Fibroblast of lung (primary cell): ENCODE measurements at places on chromosomes 6 and 20. TPM values are rescaled to one million over a fixed set of nuclear protein-coding genes. Genes with fewer than 3 reads are reported as not detected.

Gene TMEM181
- total RNA-seq: 36.0 and 37.2 TPM in 2 replicates

Gene RBM24
- 1.0 and 2.5 TPM in 2 replicates for total RNA-seq

Gene UNC5CL
- total RNA-seq: 0.17 and 0.26 TPM in 2 replicates

Gene LIN28B
- not detected in 2 replicates for total RNA-seq

Gene PROKR2
- total RNA-seq: not detected in 2 replicates

Gene HCK
- total RNA-seq: not detected in 2 replicates

Gene BHLHE23
- total RNA-seq: not detected in 2 replicates

Gene HS3ST5
- under 0.01 TPM in 1 of 2 replicates, not detected in the other for total RNA-seq

Gene POLH
- total RNA-seq: 19.5 and 21.8 TPM in 2 replicates

Gene PKIB
- 0.51 and 1.3 TPM in 2 replicates for total RNA-seq

Gene KIAA0408
- total RNA-seq: 1.3 and 2.8 TPM in 2 replicates

Gene CCN2
- 20.5 and 22.8 TPM in 2 replicates for total RNA-seq

Gene PGC
- not detected in 2 replicates for total RNA-seq

Gene TGM3
- total RNA-seq: under 0.01 TPM in 1 of 2 replicates, not detected in the other

Gene LAMA4
- 494 and 636 TPM in 2 replicates for total RNA-seq

Gene MAS1
- not detected in 2 replicates for total RNA-seq

Gene ANKRD66
- not detected in 2 replicates for total RNA-seq

Gene GNRH2
- total RNA-seq: not detected in 2 replicates

Gene KCNK15
- total RNA-seq: 1.8 and 4.1 TPM in 2 replicates

Gene ZBTB46
- total RNA-seq: 2.8 and 4.5 TPM in 2 replicates

Gene MAFB
- 3.0 and 7.7 TPM in 2 replicates for total RNA-seq

Gene ADGRF5
- under 0.01 and 0.26 TPM in 2 replicates for total RNA-seq

Gene SLC35F1
- total RNA-seq: under 0.01 and 0.17 TPM in 2 replicates

Gene PI16
- 0.26 TPM in 1 of 2 replicates, not detected in the other for total RNA-seq

Gene ENPP1
- 13.1 and 85.4 TPM in 2 replicates for total RNA-seq
